RPMI7951 (cell line): ENCODE measurements at places on chromosomes 7 and 10. TPM values are rescaled to one million over a fixed set of nuclear protein-coding genes. Genes with fewer than 3 reads are reported as not detected.

Gene ZNF138
- 7.0 and 8.8 TPM in 2 replicates for total RNA-seq

- DNase-seq: no peak
These were observed 32.8 kb downstream of the BICC1 start for GRCh38 chr10:58545427-58545826.

- DNase-seq: peak; percentile 32
These were observed 93.7 kb downstream of the EPC1 start for GRCh38 chr10:32253276-32253675.

DNA sequence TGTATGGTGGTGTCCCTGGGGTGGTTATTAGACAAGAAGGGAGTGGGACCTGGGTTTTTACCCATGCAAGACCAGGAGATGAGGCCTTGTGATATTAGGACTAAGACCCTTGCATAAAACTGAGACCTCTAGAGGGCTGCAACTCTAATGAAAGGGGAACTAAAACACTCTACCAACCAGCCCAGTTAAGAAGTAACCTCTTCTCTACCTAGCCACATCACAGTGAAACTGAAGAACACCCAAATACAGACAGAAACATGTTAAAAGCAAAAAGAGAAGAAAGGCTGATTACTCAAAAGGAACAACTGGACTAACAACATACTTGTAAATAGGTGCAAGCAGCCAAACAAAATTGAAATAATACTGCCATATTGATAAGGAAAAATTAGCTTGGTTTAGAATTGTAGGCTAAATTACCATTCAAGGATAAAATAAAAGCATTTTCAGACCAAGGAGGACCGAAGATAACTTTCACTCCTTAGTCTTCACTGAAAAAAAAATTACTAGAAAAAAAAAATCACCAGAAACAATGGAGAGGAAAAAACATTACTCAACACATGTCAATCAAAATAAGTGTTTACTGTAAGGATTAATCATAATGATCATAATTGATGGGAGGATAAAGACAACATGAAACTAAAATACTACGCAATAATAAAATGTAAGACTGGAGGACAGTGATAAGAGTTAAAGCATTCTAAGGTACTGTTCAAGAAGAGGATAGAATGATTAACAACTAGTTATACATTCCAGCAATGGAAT, 27.6 kb downstream of the ERLIN1 start:
- DNase-seq: no peak

GRCh38 chr10:1576467-1577372, 160.6 kb downstream of the ADARB2 start:
- no peak for DNase-seq

Gene NKX1-2
- total RNA-seq: not detected in 2 replicates

GRCh38 chr10:50563906-50564305, 59.9 kb downstream of the SGMS1 start:
- no peak for DNase-seq

Gene CAPZA2
- total RNA-seq: 199 and 217 TPM in 2 replicates

GRCh38 chr10:29067161-29067560, 221.7 kb upstream of the LYZL1 start:
- peak; percentile 89 for DNase-seq

Gene MAT1A
- not detected in 2 replicates for total RNA-seq

DNA sequence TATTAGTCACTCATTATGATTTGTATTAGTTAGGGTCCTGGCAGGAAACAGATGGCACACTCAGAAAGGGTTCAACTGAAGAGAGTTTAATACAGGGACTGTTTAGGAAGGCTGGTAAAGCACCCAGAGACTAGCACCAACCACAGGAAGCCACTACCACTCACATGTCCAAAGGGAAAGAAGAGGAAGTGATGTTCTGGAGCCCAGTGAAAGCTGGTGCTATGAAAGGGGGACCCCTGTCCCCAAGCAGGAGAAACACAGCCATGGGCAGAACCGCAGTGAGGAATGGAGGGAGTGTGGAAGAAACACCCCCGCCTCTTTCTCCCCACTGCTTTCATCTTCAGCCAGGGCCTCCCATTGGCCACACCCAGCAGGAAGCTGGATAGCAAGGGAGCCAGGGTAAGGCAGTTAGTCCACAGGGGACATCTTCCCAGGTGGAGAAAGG, 3.2 kb upstream of the VSIR start:
- no peak for DNase-seq

- DNase-seq: peak; percentile 62
These were observed 35.4 kb downstream of the C7orf25 start for GRCh38 chr7:42876182-42877068.

DNA sequence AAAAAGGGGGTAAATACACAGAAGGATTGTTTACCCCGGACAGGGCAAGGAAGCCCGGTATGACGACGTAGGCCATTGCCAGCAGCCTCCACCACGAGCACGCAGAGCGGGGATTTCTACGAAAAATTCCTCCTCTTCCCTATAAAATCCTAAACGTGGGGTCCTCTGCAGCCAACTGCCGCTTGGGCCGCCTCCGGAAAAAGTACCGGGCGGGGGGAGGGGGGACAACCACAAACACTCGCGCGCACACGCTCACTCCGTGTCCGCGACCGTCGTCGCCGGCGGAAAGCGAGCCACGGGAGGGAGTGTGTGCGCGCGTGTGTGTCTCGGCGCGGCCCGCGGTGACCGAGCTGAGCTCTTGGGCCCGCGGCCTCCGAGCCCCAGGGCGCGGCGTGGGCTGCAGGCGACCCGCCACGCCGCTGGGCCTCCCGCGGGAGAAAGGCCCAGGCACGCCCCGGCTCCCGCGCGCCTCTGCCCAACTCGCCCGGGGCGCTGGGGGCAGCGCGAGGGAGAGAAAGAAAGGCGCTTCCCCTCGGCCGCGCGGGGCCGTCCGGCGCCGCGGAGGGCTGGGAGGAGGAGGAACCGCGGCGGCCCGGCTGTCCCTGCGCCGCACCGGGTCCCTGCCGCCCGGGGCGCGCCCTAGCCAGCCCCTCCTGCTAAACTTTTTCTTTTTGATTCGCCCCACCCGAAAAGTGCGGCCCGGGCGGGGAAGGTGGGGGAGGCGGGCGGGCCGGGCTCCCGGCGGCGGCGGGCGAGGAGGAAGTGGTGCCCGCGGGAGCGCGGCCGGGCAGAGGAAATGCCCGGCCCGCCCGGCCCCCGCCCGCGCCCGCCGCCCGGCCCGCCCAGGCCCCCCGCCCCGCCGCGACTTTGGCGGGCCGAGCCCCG, 1.5 kb downstream of the CTBP2 start:
- peak; percentile 64 for DNase-seq

- no peak for DNase-seq
These were observed 45.1 kb downstream of the KCNMA1 start for GRCh38 chr10:77592510-77592909.

Gene GDF2
- not detected in 2 replicates for total RNA-seq

DNA sequence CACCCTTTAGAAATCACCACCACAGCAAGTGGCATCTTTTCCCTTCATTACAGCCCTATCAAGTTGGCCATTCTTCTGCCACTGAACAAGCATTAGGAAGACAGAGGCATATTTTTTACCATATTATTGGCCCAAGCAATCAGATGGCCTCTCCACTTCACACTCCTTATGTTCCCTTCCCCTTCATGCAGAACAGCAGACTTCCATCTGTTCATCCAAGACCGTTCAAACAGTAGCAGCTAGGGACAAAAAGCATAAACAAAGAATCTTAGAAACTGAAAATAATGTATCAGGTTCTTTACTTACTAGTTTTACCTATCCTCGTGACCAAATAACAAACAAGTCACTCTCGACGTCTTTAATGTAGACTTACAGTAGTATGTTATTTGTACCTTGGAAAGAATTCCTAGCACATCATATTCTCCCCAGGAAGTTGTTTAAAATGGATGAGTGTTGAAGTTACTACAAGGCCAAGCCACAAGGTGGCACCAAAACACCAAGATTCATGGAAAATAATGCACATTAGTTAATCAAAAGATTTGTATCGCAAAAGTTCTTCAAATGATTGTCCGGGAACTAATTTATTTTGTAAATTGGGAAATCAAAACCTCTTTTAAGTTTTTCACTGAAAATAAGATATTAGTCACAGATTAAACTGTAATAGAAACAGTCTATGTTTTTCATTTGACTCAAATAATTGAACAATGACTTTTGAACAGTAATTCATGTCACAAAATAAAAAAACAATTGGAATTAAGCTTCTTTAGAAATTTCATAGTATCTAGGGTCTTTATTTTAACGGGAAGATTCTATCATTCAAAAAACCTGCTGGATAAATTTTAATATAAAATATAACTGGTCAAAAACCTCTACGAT, 112.1 kb downstream of the VPS41 start:
- peak; percentile 58 for DNase-seq

- DNase-seq: no peak
These were observed 133.2 kb downstream of the PKD1L1 start for GRCh38 chr7:47814905-47815613.

DNA sequence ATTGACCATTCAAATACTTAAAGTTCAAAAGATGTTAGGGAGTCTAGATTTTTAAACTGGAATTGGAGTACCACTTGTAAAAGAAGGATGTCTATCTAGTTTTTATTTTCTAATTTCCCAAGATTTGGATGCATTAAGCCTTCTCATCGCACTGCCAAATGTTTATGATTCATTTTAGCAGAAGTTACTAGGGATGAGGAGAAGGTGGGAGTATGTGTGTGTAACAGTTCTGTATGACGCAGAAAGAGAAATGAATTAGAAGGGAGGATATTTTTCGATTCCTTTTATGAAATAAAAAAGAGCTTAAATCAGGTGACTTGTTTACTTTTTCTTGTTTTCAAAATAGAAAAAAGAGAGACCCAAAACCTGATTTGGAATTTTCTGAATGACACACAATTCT, 6.8 kb upstream of the SLK start:
- DNase-seq: no peak

Gene CLDN4
- total RNA-seq: 0.49 and 1.2 TPM in 2 replicates

DNA sequence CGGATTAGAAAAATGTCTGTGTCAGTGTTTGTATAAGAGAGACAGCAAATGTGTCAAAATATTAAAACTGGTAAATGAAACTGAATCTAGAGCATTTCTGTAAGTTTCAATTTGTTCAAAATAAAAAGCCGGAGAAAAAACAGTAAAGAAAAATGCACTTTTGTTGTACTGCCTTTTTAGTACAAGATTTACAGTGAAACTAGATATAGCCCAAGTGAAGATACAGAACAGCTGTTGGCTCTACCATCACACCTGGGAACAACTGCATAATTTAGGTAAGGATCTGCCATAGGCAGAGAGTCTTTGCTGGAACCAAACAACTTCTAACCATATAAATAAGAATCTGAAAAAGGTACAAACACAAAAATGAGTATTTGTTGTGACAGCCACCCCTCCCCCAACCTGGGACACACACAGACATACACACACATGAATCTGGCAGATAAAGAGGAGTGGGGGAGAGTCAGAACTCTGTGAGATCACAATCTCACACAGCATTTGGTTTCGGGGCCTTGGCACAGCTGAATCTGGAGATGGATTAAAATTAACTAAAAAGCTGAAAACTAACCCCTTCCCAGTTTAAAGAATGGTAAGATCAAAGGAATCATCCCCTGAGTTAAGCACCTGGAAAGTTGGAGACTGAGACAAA, 54.8 kb downstream of the DPY19L1 start:
- no peak for DNase-seq

DNA sequence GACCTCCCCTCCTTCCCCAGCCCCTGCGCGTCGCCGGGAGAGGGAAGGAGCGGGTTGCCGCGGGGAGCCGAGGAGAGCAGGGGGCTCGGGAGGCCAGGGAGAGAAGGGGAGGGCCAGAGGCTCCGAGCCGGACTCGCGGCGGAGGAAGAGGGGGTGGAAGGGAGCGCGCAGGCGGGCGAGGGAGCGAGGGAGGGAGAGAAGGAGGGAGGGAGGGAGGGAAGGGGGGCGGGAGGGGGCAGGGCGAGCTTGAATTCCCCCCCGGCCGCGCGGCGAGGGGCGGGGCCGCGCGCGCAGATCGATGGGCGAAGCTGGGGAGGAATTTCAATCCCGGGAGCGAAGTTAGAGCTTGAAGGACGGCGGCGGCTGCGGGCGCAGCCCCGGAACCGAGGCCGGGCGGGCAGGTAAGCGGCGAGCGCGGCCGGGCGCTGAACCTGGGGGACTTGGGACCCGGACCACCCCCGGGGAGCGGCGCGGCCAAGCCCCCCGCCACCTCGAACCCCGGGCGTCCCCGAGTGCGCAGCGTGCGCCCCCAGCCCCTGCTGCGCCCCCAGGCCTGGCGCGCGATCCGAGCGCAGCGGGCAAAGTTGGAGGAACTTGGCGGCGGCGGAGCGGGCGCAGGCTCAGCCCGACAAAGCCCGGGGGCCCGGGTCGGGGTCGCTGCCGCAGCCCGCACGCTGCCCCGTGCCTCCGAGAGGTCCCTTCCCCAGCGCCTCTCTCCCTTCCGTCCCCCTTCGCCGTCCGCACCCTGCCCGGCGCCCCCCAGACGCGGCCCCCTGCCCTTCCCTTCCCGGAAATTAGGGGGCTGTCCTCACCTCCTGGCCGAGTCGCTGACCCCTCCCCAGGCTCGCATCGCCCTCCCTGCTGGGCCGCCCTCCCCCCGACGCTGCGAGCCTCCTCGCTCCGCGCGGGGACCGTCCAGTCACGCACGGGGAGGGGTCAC, at the start of gene ELFN1:
TSS of gene ELFN1 (plus strand) at position 324 of the 940 bp plus-strand sequence. CDS start 74,320 bp downstream, outside the sequence.
- DNase-seq: no peak

GRCh38 chr10:21524131-21524525, 1.4 kb downstream of the SKIDA1 start:
- no peak for DNase-seq

DNA sequence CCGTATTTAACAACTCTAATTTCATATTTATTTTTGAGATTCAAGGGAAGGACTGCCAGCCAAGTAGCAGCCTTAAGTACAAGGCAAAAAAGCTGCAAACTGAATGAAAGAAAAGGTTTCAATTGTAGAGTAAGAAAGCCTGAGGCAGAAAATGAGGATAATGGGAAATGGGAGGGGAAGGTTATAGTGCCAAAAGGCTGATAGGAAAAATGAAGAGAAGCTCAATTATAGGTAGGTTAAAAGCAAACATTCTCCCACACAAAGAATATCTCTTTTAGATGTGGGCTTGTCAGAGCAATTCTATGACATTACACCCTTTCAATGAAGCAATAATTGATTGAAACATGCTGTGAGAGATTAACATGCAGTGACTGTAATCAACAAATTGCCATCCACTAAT, 175.3 kb downstream of the RAPGEF5 start:
- DNase-seq: no peak

Gene PTF1A
- total RNA-seq: not detected in 2 replicates

Gene NPTX2
- 4.8 and 5.5 TPM in 2 replicates for total RNA-seq

DNA sequence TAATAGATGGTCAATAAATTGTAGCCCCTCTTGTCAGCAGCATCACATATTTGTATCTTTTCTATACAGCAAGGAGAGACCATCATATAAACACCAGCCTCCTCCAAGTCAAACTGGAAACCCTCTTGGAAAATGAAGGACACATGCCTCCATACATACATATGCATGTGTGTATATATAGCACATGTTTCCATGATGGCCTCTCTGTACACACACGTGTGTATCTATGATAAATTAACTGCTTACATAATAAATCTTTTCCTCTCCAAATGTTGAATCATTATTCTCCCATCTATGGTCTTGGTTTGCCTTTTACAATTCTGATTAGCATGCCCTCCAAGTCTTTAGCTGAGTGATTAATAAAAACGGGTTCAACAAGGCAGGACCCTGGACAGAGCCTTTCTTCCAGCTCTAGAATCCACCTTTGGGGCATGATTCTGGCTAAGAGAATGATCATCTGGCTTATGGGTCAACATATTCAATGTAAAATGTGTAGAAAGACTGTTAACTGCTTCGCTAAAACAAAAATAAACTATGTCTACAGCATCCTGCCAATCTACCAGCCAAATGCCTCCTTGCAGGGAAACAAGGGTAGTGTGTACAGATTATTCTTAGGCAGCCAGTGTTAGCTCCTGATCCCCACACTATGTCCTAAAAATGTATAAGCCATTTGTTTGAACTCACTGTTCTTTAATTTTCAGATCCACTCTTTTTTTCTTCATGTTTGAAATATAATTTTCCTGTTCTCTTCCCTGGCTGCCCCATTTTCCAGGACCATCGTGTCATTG, 70.0 kb downstream of the CRTAC1 start:
- no peak for DNase-seq

- DNase-seq: no peak
These were observed 7.5 kb downstream of the SORBS1 start for GRCh38 chr10:95553674-95554073.

Gene IQCE
- 10.1 and 14.8 TPM in 2 replicates for total RNA-seq
